ENCODE measurements at places on chromosomes 4 and X.

GRCh38 chr4:186104890-186105646, 564 bp downstream of the FAM149A start:
- DNase-seq, result no peak

DNA sequence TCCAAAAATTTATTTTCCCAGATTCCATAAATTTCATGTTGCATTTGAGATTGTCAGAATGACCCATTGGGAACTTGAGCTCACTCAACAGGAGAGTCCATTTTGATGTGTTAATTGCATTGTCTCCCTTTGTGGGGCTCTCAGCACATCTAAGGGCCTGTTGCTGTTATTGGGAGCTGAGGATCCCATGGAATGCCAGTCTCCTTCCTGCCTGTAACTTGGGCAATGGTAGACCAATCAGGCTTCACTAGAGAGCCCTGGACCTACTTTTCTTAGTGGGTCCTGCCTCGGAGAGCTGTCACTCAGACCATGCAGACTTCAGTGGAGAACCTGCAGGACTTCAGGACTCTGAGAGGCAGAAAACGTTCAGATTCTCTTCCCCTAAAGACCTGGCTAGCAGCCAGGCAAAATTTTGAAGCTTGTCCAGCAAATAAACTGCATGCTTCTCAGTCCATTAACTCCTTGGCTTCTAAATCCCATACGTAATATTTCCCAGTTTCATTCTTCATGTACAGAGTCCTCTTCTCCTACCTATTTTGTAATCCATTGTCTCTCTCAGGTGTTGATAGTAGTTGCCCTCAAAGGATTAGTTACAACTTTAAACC, 25.1 kb downstream of the OCRL start:
- no peak for DNase-seq

- no peak for DNase-seq
Observed at GRCh38 chr4:3267576-3268394, 18.8 kb downstream of the MSANTD1 start.

GRCh38 chr4:42357325-42357724, 40.0 kb upstream of the SHISA3 start:
- DNase-seq, result no peak

- DNase-seq, result no peak
Observed at GRCh38 chrX:78708816-78709215, 38.7 kb upstream of the LPAR4 start.

- no peak for DNase-seq
Observed at GRCh38 chr4:151541389-151542071, 132.6 kb downstream of the FHIP1A start.

GRCh38 chr4:121801715-121802075, 572 bp downstream of the EXOSC9 start:
- DNase-seq, result no peak

DNA sequence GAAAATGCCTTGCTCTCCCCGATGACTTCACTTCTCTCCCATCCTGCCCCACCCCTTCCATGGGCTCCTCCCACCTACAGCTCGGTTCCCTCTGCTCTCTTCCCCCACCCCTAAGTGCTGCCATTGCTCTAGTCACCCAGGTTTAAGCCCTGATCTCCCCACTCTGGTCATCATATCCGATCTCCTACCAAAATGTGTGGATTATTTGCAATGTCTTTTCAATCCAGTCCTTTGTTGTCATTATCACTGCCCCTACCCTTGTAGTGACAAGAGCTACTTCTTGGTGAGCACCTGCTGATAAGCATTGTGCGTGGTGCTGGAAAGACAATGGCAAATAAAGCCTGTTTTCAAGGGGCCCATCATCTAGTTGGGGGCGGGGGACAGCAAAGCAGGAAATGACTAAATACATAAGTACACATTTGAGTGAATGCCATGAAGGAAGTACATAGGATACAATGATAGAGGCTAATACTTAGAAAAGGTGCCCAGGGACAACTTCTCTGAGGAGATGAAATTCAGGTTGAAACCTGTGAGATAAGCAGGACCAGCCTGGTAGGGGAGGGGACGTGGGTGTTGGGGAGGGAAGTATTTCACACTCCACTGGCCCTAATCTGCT, 63.8 kb downstream of the DLG3 start:
- DNase-seq, result no peak

DNA sequence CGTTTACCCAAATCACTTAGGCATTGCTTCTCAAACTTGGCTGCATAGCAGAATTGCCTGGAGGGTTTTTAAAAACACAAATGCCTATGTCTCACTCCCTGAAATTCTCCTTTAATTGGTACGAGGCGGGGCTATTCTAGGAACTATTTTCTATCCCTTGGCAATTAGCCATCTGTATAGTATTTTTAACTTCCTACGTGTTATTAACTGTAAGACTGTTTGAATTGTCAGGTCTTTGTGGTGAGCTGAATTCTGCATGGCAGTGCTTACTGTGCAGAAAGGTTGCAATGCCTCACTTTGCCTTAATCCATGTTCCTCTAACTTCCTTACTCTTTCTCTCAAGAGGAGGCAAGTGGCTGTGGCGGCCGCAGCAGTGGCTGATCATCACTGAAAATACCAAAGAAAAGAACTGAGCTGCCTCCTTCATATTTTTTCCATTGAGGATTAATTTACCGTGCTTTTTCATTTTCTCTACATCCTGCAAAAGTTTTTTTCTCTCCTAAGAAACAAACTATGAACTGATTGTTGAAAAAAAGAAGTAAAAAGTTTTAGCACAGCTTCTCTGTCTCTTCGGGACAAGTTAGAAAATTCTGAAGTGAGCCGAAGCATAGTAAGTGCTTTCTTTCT, at the start of gene SHROOM3:
TSS of gene SHROOM3 (plus strand) at position 329 of the 627 bp plus-strand sequence. CDS start 824 bp downstream, outside the sequence.
- no peak for DNase-seq

GRCh38 chrX:47313056-47313455, 57.3 kb upstream of the ZNF157 start:
- no peak for DNase-seq

DNA sequence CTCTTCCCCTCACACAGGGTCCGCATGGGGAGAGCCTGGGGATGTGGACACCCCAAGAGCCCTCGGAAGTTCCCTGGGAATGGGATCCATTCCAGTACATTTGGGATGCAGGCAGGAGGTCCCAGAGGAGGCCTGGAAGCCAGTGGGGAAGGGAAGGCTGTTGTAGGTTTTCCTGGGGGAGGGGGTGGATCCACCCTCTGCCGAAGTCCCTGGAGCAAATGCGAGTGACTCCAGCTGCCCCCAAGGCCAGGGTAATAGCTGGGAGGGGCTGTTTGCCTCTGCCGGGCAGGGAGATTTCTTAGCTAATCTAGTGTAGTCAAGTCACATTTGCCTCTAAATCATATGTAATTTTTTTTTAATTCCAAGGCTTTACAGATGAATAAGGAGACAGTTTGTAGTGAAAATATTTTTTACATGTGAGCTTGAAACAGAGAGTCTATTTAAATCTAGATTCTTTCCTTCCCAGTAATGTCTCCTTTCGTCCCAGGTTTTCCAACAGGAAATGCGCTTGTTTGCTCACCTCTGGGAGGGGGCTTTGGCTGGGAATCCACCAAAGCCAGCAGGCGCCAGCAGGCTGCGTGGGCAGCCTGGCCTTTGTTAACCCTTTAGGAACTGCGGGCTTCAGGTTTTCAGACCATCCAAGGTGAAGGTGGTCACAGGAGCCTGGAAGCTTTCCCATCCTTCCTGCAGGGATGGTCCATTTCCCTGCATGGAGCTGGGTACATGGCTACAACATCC, 26.8 kb downstream of the SH3TC1 start:
- no peak for DNase-seq

DNA sequence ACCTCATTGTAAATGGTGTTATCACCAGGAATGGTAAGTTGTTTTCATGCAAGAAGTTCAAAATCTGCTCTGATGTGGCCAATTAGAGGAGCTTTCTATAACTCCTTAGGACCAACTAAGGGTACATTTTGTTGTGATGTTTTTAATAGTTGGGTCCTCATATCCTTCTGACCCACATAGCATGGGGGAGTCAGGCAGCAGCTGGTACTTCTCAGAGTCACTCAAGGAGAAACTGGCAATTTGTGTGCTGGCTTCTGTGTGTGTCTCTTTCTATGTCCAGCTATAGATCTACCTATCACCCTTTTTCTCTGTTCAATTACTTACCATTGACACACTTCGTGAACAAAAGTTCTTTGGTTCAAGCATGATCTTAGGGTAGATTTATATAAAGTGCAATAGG, 194.3 kb upstream of the TENM3 start:
- no peak for DNase-seq

DNA sequence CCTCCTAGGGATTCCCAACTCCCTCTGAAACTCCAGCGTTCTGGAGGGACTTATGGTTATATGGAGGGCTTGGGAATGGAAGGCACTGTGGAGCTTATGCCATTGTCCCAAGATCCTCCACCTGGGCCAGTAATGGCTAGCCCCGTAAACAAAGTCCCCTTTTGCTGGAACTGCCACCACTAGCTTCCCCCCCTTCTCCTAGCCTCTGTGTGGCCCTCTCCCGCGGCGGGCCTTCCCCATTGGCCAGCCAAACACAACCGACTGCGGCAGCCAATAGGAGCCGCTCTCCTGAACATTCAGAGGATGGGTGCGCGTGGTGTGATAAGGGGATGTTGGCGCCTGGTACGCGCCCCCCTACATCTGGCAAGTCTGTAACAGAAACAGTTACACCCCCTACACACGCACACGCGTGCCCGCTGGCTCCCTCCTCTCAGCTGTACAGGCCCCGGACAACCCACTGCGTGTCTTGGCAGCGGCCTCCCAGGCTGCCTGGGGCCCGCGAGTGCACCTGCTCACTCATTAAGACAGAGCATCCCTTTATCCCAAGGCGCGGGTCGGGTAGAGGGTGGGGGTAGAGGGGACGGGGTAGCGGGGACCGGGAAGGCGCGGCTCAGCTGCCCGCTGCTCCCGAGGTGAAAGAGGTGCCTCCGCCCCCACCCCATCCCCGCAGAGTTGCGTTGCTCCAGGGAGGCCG, 863 bp upstream of the RAB33A start:
- no peak for DNase-seq

DNA sequence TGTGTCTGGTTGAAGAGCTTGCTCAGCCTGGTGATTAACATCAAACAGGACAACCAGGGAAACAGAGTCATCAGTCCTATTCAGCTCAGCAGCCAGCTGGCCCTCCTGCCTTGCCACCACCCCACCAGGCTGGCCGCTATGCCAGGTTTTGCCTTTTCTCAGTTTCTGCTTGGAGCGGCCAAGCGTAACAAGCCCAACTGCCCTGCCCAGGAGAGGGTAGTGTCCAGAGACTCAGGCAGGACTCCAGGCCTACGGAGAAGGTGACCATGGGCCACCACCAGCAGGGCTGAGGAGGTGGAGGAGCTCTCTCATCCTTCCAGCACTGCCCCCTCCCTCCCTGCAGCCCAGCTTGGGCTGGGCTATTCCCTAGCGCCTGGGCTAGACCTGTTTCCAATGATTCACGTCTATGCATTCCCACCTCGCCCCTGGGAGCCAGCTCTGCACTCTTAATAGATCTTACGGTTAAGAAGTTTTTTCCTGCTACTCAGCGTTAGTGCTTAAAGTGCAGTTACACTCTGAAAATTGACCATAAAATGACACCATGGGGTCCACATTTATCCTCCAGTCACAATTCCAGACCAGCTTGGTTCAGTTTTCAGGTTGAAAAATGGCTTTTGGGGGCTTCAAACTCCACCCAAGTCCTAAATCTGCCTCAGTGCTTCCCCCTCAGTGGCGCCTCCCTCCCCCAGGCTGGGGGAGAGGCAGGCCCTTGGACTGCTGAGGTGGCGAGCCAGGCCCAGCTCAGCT, 124.0 kb upstream of the PJA1 start:
- no peak for DNase-seq

DNA sequence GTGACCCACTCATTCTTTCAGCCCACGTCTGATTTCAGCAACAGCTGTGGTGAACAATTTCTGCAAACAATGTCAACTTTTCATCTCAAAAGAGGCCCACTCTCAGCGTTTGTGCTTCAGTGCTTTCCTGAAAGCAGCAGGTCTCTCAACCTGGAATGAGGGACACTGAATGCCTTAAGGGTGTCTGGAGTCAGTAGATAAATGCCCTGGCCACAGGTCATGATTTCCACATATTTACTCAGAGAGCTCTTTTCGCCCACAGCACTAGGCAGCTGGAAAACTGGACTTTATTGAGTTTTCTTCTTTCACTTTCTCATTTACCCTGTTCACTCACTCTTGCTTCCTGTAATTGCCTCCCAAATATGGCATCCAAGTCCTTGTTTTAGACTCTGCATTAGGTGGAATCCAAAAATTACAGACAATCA, 52.8 kb downstream of the NPFFR2 start:
- no peak for DNase-seq

GRCh38 chr4:42151568-42152506, 618 bp downstream of the BEND4 start:
- DNase-seq, result no peak

- no peak for DNase-seq
Observed at GRCh38 chr4:85779165-85779564, 304.2 kb downstream of the ARHGAP24 start.

DNA sequence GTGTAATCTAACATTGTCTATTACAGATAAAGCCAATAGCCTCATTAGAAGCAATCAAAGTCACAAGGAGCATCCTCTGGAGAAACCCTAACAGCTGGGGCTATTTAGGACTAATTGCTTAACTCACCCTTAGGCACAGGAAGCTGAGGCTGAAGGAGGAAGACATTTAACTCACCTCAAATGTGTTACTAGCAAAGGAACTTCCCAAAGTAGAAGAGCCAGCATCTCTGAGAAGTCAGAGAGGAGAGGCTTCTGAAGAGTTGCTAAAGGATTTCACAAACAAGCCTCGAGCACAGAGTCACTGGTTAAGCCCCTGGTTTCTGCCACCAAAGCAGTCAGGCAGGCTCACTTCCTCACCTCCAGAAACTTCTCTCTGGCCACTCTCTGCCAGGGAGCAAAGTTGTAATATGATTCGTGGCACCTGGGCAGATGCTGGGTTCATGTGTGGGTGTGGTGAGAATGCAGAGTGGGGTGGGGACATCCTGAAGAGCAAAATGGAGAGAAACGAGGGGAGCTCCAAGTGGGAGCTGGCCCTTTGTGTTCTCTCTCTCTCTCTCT, 201.3 kb downstream of the HS6ST2 start:
- no peak for DNase-seq

DNA sequence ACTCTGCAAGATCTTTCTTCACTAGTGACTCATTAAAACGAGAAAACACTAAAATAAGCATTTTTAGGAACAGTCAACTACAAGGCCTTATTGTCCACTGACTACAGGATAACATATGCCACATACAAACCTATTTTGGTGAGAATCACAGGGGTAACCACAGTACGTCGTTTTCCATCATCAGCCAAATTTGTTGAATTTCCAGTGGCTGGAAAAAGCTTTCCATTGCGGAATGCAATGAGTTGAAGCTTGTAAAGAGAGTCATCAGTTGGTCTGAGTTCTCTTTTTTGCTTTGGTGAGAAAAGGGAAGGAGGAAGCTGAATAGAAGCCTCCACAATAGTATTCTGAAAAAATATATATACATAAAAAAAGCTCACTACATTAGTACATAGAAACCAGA, 102.4 kb downstream of the ADGRA3 start:
- no peak for DNase-seq

DNA sequence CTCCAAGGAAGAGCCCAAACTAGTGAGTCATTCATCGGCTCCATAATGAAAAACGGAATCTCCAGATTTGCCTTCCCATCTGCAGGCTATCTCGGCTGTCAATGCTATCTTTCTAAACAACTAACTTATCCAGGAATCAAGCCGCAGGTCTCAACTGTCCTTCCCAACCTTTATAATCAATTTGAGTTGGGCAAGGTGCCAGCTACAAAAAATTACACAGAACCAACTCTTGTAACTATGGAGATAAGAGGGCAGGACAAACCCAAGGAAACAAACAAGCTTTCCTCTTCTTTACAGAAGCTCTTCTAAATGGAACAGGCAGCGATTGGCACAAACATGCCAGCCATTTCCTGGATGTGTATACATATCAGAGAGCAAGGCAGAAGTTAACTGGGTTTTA, 61.2 kb upstream of the RAI2 start:
- DNase-seq, result no peak

Data from H54 (cell line).